C1 segment of cervical spinal cord (tissue), 14 donors: ENCODE measurements at places on chromosomes 6 and 20.
A peak's percentile ranks its signal among the peaks of the same experiment; 100 is the strongest.

DNA sequence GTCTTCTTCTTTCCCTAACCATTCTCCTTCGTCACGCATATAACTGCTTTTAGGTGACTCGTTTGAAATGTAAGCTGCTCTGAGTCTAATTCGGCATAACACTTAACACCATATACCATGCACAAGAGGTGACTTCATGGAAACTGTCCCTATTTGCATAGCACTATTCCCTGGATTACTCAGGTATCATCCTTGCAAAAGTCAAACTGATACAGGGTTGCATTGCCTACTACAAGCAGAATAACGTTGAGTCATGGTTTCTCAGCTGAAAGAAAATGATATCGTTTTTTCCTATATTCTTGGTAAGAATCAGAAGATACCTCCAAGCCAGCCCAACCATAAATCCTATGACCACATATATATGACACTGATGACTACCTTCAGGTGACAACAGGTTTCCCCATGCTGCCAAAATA lies 227.5 kb downstream of the ATXN1 start:
- DNase-seq: no peak

GRCh38 chr6:104940238-104940892 lies 16.5 kb upstream of the LIN28B start:
- no peak for DNase-seq

DNA sequence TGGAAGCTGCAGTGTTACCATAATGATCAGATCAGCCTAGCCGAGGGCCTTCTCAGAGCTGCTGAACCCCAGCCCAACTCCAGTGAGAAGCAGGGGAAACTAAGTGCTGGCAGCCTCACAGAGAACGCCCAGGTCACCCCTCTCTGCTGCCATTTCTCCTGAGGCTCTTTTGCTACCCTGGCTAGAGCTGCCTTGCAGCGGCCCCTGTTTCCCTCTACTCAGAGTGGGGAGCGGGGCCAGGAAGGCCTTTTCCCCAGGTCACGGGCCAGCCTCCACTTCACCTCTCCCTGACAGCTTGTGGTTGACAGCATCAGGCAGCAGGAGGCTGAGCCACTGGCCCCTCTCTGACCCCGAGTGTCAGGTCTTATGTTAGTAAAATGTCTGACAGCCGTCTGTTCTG lies 22.7 kb downstream of the ACTR5 start:
- no peak for DNase-seq

DNA sequence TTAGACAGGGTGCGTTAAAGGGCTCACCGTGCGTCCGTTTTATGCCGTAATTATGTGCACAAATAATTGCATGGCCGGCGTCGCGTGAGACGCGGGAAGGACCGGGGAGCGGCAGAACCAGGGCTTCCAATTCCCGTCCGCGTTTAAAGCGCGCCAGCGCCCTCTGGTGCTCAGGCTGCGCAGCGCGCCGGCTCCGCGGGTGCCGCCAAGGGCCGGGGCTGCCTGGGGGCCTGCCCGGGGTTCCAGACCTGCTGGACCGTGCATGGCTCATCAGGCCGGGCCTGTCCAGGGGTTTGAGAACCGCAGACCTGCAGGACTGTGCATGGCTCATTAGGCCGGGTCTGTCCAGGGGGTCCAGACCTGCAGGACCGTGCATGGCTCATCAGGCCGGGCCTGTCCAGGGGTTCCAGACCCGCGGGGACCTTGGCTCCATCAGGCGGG lies 369.0 kb downstream of the THBS2 start:
- peak; percentile 54 for DNase-seq

GRCh38 chr6:34894693-34895092 lies 5.6 kb downstream of the ANKS1A start:
- DNase-seq: no peak

DNA sequence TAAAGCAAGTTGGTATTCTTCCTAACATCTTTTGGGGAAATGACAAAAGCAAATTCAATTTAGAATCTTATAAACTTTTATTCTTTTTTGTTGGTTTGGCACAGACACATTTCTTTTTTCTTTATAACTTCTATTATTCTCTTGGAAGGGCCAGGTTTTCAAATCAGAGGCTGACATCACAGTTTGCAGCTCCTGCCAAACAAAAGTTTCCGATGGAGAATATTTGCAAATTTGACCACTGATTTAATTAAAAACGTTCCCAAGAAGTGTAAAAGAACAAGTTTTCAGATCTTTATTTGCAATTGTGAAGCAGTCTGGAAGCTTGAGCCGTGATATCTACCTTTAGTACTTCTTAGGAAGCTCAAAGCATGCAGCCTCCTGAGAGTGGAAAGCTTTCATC lies 53.8 kb upstream of the CD83 start:
- no peak for DNase-seq

DNA sequence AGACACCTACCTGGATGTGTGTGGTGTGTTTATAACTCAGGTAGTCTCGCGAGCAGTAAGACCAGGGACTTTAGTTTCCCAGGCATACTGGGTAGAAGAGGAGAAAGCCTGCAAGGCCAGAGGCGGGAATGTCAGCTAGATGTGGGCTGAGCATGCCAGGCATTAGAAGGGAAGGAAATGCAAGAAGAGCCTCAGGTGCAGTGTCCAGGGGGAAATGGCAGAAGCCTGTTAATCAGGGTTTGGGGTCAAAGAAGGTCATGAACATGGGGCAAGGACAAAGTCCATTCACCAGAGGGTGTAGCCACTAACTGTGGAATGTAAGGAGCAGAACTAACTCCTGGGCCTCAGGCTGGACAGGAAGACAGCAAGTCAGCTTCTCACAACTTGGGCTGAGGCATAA lies 305.0 kb downstream of the SMOC2 start:
- DNase-seq: no peak

- DNase-seq: no peak
Measured at GRCh38 chr20:3509064-3509463, 38.2 kb downstream of the ATRN start.

DNA sequence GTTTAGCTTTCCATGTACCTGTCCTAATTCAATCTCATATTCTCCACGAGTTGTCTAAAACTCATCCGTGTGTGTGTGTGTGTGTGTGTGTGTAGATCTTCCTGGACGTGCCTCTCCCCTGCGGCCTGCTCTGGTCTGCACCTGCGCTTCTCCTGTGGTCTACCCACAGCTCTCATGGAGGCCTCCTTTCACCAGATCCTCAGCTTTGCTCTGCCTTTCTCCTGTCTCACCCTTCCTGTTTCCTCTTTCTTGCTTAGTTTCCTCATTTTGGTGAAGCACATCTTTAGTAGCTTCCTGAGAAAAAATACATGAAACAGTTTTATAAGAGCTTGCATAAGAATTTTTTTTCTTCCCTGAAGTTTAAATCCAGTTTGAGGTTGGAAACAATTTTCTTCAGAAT lies 18.1 kb downstream of the SLX4IP start:
- no peak for DNase-seq

DNA sequence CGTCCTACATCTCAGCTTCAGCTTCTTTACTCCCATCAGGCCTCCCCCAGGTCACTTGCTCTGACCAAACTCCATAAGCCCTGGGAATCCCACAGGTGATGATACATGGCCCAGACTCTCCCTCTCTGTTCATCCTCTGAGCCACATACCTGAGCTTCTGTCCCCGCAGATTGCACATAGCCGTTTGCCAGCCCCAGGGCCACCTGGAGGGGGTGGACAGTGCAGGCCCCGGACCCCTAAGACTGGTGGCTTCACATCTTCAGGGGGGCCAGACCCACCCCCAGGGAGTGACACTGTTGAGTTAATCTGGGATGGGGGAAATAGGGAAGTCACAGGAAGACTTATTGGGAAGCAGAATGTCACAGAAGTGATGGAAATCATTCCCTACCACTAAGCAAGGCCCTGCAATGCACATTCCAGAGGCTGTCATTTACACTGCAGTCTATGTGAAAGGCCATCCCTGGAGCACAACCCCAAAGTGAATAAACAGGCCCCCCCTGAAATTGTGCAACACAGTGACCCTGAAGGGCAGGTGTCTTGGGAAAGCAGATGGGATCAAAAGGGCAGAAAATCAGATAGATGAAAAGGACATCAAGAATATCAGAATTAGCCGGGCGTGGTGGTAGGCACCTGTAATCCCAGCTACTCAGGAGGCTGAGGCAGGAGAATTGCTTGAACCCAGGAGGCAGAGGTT lies 2.2 kb downstream of the RXRB start:
- no peak for DNase-seq

DNA sequence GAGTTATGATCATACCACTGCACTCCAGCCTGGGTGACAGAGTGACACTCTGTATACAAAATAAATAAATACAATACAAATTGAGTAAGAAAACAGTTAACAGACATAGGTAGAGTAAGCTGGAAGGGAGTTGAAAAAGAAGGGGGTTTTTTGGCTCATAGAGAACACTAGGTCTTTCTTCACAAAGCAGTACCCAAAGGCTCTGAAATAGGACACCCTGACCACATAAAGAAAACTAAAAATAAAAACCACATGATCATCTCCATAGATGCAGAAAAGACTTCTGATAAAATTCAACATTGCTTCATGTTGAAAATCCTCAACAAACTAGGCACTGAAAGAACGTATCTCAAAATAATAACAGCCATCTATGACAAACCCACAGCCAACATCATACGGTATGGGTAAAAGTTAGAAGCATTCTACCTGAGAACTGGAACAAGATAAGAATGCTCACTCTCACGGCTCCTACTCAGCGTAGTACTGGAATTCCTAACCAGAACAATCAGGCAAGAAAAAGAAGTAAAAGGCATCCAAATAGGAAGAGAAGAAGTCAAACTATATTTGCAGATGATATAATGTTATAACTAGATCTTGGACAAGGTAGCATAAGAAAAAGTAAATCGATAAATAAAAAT lies 48.6 kb downstream of the TOMM6 start:
- no peak for DNase-seq

DNA sequence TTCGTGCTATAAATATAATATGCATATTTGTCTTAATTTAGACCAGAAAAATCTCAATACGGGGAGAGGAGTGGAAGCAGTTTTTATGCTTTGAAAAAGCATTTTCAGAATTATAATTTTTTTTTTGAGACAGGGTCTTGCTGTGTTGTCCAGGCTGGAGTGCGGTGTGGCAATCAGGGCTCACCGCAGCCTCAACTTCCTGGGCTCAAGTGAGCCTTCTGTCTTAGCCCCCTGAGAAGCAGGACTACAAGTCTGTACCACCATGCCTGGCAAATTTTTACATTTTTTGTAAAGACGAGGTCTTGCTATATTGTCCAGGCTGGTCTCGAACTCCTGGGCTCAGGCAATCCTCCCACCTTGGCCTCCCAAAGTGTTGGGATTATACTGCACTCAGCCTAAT lies 197.2 kb downstream of the FOXC1 start:
- no peak for DNase-seq

DNA sequence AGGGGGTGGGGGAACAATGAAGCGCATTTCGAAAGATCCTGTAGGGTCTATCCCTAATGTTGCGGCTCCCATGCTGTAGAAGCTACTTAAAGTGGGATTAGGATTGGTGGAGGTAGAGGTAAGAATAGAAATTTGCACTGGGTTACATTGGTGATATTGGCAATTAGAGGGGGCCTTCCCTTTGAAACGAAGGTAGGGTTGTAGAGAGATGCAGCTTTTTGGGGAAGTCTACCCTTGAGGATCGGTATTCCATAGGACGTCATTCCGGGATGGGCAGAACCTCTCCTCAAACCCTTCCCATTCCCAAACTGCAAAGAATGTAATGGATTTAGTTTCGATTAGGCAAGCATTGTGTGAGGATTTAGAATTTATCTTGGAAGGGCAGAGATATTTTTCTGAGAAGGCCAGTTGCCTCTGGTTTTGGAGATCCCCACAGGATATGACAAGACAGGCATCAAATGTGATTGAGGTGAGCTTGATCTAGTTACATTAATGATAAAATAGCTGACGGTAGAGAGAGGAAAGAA lies 5.4 kb upstream of the ZNFX1 start:
- no peak for DNase-seq

DNA sequence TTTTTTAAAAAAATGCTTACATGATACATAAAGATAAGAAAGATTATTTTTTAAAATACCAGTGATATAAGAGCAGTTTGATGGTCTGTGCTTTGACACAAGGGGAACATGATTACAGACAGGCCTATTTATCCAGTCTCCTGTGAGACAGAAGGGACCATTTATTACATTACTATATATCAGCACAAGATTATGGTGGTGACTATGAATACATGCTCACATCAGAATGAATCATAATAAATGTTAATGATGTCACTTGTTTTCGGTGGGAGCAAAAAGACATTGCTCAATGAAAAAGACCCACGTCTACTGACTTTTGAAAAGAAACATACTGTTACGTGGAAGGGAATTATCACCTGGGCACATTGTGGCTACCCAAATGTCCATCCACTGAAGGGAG lies 455.1 kb downstream of the CDC5L start:
- DNase-seq: no peak
